Hepatic stellate cell (primary cell): ENCODE measurements at places on chromosomes 6 and 20.

DNA sequence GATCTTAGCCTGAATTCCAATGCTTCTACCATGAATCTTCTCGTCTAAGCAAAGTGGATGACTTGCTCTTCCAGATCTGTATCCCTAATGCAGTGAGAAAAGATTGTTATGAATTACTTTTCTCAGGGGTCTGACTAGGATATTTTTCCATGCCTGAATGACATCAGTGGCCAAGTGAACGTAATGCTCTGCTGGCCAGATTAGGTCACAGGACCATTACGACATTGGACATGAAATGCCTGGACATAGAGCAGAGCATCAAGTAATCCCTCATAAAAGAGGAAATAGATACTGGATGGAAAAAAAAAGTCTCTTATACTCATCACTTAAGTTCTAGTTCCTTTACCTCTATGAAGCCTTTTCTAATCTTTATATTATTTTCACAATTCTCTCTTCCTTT is 12.1 kb upstream of the THEMIS start:
- DNase-seq: no peak

- no peak for DNase-seq
Measured at GRCh38 chr6:23547851-23548250, 578.2 kb upstream of the NRSN1 start.

GRCh38 chr6:73811706-73812105 is 115.7 kb downstream of the CD109 start:
- DNase-seq: no peak

DNA sequence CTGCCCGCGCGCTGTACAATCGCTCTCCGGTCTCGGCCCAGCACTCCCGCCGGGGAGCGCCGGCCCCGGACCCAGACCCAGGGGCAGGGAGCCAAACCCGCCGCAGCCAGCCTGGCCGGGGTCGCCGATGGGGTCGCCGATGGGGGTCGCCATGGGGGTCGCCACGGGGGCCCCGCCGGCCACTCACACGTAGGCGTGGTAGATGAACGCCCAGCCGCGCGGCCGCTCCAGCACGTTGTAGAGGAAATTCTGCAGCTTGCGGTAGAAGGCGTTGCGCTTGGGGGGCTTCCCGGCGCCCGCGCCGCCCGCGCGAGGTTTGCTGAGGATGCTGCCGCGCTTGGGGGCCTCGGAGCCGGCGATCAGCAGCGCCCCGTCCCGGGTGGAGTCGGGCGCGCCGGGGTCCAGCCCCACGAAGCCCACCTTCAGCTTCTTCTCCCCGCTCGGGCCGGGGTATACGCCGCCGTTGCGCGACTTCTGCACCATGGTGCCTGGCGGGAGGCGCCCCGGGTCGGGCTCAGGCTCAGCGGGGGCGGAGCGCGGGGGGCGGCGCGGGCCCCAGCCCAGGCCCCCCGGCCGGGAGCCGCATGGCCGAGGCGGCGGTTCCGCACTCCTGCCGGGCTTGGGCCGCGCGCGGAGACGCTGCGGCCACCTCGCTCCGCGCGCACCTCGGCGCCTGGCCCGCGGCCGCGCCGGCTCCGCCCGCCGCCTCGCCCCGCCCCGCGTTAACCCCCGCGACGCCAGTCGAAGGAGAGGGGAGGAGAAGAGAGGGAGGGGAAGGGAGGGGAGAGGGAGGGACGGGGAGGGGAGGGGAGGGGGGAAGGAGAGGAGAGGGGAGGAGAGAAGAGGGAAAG is at the start of gene KCNQ2:
Gene KCNQ2, minus strand, starts transcription at position 675 of the 851 bp plus-strand sequence. Its CDS starts 192 bp downstream, at position 483.
- DNase-seq: no peak

- DNase-seq: peak; percentile 56
Measured at GRCh38 chr6:16929809-16930208, 168.5 kb upstream of the ATXN1 start.

DNA sequence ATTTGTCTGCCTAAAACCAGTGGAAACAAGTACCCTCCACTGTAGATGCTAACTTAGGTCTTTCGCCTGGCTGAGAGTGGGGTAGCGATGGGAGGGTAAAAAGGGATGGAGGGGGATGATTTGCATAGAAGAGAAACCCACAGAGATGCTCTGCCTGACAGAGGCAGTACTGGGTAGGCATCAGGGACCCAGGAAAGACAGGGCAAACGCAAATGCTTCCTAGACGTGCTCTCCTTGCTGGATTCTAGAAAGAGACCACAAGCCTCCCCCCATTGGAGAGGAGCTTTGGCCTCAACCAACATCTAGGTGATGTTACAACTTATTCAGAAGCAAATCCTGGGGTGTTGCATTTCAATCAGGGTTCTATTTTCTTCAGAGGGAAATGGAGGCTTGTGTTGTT is 3.2 kb downstream of the OLIG3 start:
- DNase-seq: no peak

- DNase-seq: no peak
Measured at GRCh38 chr6:141552463-141552862, 580.3 kb upstream of the GJE1 start.

GRCh38 chr6:138393871-138394783 is 9.9 kb upstream of the HEBP2 start:
- no peak for DNase-seq

GRCh38 chr20:33434434-33434833 is 9.1 kb downstream of the SNTA1 start:
- no peak for DNase-seq

DNA sequence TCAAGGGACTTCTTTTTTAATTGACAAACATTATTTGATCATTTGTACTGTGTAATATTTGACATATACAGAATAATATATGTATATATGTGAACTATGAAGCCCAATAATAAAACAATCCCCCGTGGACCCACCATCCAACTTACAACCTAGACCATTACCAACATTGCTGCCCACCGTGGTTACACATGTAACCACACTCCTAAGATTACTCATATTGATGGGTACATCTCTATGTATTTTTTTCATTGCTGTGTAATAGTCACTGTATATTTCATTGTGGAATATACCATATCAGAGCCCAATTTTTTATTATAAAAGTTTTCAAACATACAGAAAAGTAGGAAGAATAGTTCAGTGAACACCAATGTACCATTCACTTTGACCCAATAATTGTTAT is 94.3 kb downstream of the RTN4IP1 start:
- no peak for DNase-seq

GRCh38 chr6:163344411-163344810 is 70.1 kb upstream of the QKI start:
- DNase-seq: no peak

GRCh38 chr20:57829805-57830514 is 120.1 kb upstream of the PMEPA1 start:
- no peak for DNase-seq

DNA sequence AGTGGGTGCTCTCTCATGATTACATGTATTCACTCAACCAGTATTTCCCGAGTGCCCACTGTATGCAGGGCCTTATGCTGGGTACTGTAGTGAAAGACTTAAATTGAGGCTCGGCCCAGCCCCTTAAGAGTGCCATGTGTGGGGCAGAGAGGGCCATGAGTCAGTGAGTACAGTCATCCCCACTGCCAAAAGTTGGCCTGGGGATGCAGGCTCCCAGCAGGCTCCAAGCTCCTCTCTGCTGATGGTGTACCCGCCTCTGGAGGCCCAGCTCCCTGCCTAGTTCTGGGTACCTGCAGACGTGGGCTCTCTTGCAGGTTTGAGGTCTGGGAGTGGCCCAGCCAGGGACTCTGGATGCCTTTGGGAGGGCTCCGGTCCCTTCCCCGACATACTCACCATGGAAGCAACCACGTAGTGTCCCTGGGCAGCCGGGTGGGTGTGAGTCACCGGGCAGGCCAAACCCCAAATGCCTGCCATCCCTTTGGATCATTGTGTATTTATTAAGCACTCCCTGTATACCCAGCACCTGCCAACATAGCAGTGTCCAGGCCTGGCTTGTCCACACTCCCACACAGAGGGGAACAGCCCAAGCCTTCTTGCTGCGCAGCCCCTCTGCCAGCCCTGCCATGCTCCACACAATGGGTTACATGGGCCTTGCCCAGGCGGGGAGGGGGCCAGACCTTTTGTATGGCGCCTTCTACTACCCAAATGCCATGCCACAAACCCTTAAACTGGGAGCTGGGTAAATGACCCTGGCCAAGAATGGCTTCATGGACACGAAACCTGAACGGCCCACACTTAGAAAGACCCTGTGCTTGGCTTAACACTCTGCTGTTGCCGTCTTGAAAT is 153.6 kb downstream of the VEGFA start:
- DNase-seq: no peak

GRCh38 chr6:73523434-73524123 is 2.7 kb upstream of the EEF1A1 start:
- DNase-seq: no peak

- no peak for DNase-seq
Measured at GRCh38 chr6:136104556-136104955, 145.6 kb downstream of the MTFR2 start.

GRCh38 chr20:16405254-16405653 is 168.0 kb downstream of the KIF16B start:
- no peak for DNase-seq

DNA sequence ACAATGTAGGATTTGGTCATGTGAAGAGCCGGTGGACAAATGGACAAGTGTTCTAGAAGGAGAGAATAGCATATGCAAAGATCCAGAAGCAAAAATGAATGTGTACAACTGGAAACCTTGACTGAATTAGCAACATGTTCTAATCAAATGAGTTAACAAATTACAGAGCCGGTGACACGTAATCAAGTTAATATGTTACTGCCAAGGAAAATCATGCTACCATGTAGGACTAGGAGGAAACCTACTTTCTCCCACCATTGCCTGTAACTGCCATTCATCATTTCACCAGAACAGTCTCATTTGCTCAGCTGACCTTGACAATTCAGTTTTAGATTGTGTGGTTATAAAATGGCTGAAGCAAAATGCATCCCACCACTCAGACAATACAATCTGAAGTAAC is 179.4 kb downstream of the KIF16B start:
- no peak for DNase-seq

- no peak for DNase-seq
Measured at GRCh38 chr6:32941214-32941768, 463 bp upstream of the HLA-DMB start.

DNA sequence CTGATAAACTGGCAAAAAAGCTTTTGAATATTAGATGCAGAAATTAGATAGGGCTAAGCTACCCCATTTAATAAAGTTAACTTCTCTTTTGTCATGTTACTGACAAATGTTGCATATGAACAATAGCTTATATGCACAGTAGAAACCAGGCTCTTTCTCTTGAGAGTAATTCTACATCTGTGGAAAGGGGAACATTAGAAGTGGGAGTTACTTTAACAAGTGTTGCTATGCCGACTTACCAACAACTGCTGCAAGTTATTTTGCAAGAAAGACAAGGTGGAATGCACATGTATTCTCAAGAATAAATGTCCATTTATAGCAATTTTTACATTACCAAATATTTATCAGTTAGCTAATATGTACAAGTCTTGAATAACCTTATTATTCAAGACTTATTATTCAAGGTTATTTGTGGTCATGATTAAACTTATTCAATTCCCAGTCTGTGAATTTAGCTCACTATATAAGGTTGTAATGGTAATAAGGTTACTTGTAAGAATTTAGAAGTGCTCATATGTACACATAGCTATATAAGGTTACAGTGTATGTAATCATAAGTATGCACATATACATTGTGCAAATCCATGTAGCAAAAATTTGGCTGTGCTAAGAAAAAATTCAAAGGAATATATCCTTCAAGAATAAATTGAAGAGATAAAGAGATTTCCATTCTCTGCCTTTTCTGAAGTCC is 38.3 kb downstream of the ADGRG6 start:
- DNase-seq: no peak

GRCh38 chr6:157280947-157281346 is 42.4 kb downstream of the TMEM242 start:
- DNase-seq: no peak

GRCh38 chr6:12114055-12114503 is 102.0 kb downstream of the HIVEP1 start:
- DNase-seq: no peak

DNA sequence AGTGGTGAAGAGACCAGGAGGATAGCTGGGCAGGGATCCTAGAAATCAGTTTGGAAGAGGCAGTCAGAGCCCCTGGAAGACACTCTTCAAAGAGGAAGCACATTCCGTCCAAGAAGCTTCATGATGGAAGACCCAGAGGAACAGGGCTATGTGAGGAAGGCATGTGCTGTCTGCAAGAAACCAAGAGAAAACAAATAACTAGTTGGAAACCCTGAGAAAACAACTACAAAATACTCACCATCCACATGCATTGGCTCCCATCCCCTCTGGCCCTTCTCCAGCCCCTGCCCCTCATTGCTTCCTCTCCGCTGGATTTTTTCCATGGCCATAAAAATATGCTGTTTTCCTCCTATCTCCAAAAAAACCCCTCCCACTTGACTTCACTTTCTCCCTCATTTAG is 40.9 kb upstream of the SMOC2 start:
- no peak for DNase-seq
